ENCODE measurements at places on chromosomes 7 and 10.

- DNase-seq: no peak
These were observed 20.8 kb upstream of the MKI67 start for GRCh38 chr10:128147064-128147463.

- no peak for DNase-seq
These were observed 25.5 kb upstream of the EBLN1 start for GRCh38 chr10:22243321-22243720.

DNA sequence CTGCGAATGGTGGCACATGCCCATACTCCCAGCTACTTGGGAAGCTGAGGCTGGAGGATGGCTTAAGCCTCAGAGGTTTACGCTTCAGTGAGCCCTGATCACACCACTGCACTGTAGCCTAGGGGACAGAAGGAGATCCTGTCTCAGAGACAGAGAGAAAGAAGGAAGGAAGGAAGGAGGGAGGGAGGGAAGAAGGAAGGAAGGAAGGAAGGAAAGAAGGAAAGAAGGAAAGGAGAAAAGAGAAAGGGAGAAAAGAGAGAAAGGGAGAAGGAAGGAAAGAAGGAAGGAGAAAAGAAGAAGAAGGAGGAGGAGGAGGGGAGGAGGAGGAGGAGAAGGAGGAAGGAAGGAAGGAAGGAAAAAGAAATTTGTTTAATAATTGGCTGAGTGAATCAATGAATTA, 13.0 kb upstream of the SAR1A start:
- DNase-seq: no peak

DNA sequence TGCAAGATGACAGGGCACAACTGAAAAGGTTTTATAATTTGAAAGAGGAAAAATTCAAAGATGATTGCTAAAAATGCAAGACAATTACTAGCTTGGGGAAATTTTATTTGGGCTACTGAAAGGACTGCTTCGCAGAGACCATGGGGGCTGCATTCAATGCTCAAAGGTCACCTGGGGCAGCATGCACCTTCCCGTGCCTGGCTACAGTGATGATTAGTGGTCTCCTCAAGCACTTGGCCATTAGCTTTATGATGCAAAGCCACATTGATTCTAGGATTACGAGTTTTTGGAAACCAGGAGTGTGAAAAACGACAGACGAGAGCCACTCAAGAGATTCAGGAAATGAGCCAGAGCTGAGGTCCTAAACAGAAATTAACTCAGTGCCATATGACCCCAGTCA, 764.6 kb downstream of the PHTF2 start:
- DNase-seq: no peak

GRCh38 chr10:89248-89647, 40.2 kb upstream of the TUBB8 start:
- DNase-seq: no peak

- no peak for DNase-seq
These were observed 330.6 kb upstream of the LRRN3 start for GRCh38 chr7:110760341-110760740.

DNA sequence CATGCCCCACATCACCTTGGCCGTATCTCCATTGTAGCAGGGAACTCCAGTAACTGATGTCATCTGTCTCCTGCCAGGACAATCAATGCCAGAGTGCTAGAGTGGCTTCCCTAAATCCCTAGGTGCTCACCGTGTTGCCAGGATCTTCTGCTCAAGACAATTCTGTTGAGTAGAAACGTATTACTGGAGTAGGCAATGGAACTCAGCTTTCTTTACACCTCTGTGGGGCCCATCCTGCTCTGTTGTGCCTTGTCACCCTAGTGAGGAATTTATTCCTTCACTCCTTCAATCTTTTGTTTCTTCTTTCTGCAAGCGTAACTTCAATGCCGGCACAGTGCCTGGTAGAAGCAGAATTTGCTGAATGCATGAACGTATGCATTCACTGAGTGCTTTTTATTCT, 305.5 kb upstream of the ZMIZ1 start:
- no peak for DNase-seq

- DNase-seq: no peak
These were observed 294.6 kb upstream of the ZNF32 start for GRCh38 chr10:43943119-43943817.
